ENCODE measurements at places on chromosomes 1 and 21.
A peak's percentile ranks its signal among the peaks of the same experiment; 100 is the strongest.

DNA sequence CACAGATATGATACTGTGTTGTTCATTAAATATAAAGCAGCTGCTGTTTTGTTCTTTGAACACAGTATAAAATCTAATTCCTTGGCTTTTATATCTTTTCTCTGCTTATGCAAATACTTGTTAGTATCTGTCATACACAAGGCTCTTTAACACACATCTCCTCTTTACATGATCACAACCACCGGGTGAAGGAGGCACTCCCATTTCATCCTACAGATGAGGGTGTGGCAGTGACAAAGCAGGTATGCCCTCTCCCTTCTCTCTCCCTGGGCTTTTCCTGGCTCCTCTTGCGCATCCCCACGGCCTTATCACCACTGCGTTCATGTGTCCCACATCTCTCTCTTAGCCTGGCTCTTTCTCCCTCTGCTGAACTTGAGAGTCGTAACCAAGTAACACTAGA lies 38.2 kb downstream of the JUN start:
- no peak for DNase-seq

DNA sequence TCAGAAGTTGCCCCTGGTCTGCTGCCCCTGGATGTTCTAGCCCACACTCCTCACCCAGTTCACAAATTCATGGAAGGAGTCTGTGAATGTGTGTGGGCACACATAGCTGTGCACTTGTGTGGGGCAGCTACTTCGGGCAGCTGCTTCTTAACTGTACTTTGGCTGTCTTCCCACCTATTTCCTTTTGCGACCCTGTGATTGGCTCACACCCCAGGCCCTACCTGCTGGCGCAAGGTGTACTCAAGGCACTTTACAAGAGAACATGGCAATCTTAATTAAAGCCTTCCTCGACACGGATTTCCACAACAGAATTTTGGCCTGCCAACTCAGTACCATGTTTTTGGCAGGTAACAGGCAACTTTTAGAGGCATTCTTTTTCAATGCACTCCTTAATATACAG lies 86.5 kb upstream of the CTTNBP2NL start:
- DNase-seq: no peak

DNA sequence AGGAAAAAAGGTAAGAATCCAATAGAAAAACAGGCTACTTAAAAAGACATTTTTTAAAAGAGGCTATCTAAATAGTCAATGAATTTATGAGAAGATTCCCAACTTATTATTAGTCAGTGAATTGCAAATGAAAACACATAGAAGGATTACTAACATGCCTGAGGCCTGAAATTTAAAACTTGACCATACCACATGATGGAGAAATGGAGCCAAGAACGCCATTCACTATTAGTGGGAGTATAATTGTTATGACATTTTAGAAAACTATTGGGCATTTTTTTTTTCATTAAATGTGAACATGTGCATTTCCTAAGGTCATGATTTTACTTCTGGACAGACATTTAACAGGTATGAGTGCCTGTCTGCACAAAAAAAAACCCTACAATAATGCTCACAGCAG lies 24.8 kb upstream of the OR2B11 start:
- no peak for DNase-seq

DNA sequence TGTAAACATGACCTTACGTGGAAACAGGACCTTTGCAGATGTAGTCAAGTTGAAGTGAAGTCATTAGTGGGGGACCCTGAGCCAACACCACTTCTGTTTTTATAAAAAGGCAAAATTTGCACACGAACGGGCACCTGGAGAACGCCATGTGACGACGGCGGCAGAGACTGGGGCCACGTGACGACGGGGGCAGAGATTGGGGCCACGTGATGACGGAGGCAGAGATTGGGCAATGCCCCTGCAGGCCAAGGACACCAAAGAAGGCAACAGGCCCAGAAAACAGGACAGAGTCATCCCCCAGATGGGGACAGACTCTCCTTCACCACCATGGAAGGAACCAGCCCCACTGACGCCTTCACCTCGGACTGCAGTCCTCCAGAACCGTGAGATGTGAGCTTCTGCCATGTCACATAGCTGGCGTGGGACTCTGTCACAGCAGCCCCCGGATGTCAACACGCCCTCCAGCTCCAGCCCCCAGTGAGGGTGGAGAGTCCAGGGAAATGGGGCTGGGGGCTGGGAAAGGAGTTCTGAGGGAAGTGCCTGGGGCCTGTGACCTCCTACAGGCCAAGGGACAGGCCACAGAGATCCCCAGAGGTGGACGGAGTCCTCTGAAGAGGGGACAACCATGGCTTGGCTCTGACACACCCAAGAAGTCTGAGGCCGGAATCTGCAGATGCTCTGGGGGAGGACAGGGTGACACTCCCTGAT lies 4.0 kb downstream of the KRTAP12-4 start:
- no peak for DNase-seq

DNA sequence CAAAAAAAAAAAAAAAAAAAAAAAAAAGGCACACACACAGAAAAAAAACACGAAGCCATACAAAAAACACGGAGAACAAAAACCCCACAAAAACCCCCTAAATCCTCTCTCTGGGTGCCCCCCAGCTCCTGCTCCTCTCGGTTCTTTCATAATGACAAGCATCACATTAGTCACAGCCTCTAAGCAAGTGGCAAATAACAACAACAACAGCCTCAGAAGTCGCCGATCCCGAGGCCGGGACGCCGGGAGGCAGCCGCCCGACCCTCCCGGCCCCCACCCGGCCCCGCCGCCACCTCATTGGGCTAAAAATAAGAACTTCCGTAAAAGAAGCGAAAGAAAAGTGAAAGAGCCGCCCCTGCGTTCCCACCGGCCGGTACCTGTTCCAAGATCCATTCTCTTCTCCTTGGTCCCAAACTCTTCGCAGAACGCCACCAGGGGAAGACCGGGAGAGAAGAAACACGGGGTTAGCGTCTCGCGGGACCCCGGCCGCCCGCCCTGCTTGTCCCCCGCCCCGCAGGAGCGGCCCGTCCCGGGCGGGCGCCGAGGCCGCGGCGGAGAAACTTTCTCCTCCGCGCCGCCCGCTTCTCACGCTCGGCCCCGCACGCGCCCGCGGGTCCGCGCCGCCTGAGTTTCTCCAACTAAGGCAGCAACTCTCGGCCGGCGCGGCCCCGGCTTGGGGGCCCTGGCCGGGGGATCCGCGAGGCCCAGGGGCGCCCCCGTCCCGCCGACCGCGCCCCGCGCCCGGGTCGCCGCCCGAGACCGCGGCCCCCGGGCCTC lies 102.8 kb downstream of the CASZ1 start:
- peak; percentile 83 for DNase-seq

- no peak for DNase-seq
Measured at GRCh38 chr1:158147869-158148268, 32.8 kb upstream of the CD1D start.

- no peak for DNase-seq
Measured at GRCh38 chr1:33268927-33269610, 12.8 kb downstream of the ZNF362 start.

GRCh38 chr1:177966199-177966598 lies 3.7 kb downstream of the SEC16B start:
- DNase-seq: no peak

DNA sequence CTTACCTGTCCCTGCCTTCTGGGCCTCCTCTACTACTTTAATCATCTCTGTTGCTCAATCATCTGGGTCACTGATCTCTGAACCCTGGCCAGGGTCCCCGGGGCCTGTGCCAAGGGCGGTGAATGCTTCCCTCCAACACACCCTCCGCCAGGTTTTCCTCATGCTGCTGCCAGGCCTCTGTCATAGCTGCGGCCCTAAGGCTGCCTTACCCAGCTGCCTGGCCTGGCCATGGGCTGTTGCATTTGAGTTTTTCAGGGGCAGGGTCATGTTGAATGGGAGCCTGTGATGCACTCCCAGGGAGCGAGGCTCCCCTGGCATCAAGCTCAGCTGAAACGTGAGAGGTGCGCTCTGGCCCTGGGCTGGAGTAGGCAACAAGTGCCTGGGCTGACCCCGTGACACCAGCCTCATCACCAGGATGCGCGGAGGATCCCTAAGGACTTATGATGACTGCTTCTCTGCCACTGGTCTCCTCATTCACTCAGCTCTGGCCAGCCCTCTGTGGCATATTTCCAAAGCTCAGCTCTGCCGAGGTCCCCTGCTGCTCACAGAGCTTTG lies 7.6 kb downstream of the EDN2 start:
- DNase-seq: no peak

DNA sequence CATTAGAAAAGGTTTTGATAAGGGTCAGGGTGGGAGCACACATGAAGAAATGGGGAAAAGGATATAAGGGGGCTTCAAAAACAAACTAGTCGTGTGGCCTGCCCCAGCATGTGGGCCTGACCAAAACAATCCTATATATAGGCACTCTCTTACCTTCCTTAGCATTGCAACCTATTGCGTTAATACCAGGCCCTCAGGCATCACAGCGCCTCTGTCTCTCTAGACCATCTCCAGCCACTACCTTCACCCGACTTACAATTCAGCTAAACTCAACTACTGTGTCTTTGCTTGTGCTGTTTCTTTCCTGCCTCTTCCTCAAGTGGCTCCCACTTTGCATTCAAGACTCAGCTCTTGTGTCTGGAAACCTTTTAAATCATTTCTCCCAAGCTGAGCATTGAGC lies 47.0 kb upstream of the GJA5 start:
- no peak for DNase-seq

GRCh38 chr1:199549421-199549820 lies 478.1 kb upstream of the NR5A2 start:
- no peak for DNase-seq

DNA sequence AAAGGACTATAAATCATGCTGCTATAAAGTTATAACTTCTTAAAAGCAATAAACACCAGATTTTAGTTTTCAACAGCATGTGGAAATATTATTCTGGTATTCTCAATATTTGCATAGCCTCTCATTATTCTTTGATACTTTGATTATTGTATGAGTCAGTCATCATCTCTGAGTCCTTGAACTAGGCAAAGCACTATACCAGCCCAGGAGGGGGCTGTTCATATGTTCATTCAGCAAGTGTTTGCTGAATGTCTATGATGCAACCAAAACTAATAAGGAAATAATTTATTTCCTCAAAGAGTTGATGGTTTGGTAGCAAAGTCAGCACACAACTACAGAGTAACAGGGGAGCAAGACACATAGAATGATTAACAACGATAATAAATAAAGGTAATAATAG lies 175.6 kb upstream of the C1orf105 start:
- DNase-seq: no peak

DNA sequence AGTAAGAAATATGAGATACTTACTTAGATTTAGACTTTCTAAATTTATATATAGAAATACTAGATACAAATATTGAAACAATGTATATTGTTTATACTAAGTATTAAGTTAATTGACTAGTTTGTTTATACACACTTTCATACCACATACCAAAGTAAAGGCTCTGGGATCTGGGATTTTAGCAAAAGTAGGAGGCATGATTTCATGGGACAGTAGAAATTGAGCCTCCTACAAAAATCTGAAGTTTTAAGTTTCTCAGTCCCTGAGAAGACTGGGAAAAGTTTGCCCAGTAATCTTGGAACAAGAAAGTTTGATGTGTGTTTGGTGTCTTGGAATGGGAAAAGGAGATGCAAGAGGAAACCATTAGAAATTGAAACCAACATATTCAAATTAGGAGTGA lies 30.9 kb downstream of the KCTD3 start:
- DNase-seq: no peak

DNA sequence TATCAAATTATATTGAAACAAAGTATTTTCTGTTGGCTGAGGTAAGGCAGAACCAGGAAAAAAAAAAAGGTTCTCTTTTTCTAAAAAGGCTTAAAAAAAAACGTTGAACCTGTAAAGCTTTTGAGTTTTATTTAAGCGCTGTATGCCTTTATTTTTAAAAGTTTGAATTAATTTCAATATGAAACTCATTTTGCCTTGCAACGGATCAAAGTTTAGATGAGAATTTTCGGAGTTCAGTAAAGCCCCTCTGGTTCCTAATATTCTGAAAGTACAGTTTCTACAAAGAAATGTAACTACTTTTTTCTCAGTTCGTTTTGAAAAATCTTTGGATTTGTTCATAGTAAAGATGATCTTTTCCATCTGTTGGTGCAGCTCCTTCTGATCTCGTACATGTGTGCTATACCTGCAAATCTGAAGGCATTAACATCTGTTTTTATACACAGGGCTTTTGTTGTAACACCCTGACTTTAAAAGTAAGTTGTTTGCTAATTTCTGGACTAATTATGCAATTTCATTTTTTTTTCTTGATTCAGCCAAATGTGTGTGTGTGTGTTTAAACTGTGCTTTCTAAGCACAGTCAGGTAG lies 1.7 kb downstream of the ZBTB18 start:
- DNase-seq: no peak

DNA sequence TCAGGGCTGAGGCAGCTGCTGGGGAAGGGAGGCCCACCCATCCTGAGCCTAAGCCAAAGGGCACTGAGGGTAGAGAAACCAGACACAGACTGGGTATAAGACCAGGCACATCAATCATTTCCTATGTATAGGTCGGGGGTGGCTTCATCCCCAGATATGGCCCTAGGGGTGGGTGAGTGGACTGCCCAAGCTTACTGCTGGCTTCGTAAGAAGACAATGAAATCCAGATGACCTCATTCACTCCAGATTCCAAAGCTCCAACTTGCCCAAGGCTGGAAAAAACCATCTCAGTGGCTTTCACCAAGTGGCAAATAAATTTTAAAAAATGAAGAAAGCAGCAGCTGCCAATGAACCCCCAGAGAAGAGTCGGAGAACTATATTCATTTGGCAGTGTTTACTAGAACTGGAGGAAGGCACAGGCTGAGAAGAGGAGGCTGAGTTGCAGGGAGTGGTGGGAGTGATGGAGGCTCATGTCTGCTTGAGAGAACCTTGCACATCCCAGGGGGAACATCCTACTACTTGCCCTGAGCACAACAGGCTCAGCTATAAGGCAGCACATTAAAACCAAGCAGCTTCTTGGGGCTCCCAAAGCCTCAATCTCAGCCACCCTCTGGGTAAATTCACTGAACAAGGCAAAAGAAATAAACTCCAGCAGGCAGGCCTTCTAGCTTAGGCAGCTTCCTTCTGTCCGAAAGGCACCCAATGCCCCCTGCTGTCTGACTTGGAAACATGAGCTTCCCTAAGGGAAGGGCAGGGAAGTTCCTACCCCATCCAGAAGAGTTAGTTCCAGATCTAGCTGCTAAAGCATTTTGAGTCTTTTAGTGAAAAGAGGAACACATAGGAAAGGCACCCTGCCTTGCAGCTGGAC lies 14.1 kb downstream of the PEA15 start:
- no peak for DNase-seq

All from GM13977 (cell line).